Muscle of arm (tissue), 14 donors: ENCODE measurements at places on chromosomes 6 and 20.

GRCh38 chr20:50625986-50626677 lies 65.2 kb downstream of the RIPOR3 start:
- DNase-seq: peak; percentile 56

- peak; percentile 61 for DNase-seq
Measured at GRCh38 chr6:169386411-169387057, 132.9 kb upstream of the THBS2 start.

GRCh38 chr20:37577981-37578380 lies 50.3 kb upstream of the BLCAP start:
- no peak for DNase-seq

DNA sequence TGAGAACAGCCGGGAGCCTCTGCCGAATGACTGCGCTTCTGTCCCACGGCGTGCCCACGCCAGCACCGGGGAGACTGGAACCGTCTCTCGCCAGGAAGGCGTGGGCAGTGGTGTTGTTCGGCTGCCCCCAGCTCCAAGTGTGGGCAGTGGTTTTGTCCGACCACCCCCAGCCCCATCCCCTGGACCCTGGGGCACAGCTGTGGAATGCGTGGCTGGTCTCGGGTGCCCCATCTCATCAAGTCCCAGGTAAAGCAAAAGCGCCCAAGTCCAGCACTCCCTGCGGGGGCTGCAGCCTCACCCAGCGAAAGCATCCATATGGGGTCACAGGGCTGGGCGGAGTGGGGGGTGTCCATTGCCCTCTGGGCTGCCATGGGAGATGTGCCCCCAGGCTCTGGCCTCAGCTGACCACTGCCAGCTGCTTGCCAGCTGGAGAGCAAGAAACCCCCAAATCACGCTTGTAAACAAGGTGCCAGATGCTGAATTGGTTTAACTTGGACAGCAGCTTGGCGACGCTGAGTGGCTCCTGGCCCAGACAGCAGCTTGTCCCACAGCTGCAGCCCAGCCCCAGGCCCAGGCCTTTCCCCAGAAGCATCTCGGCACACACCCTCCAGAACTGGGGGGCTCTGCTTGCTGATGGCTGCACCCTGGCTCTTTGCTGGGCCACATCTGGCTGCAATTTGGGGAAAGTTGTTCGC lies 4.5 kb downstream of the CABLES2 start:
- DNase-seq: no peak

- no peak for DNase-seq
Measured at GRCh38 chr20:39036011-39036410, 73.9 kb downstream of the DHX35 start.

- DNase-seq: peak; percentile 75
Measured at GRCh38 chr20:48298851-48299484, 513.7 kb upstream of the SULF2 start.

- DNase-seq: no peak
Measured at GRCh38 chr20:31562241-31562640, 42.8 kb upstream of the ID1 start.

DNA sequence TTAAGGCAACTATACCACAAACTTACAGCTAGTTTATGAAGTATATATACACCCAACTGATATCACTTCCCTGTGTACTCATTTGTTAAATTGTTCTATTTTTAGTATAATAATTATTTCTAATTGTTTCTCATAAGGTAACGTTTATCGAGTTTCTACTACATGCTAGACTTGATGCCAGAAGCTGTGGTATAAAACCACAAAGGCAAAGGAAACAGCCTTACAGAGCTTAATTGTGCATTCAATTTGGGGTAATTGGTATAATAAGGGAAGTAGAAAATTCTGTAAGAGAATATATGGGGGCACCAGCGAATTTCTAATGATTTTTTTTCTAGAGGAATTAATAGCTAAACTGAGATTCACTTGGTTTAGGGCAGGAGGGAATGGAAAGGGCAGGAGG lies 183.9 kb downstream of the GRM1 start:
- DNase-seq: no peak

GRCh38 chr6:69926745-69927144 lies 60.4 kb downstream of the COL19A1 start:
- no peak for DNase-seq

GRCh38 chr6:18551228-18551627 lies 164.1 kb downstream of the RNF144B start:
- no peak for DNase-seq

DNA sequence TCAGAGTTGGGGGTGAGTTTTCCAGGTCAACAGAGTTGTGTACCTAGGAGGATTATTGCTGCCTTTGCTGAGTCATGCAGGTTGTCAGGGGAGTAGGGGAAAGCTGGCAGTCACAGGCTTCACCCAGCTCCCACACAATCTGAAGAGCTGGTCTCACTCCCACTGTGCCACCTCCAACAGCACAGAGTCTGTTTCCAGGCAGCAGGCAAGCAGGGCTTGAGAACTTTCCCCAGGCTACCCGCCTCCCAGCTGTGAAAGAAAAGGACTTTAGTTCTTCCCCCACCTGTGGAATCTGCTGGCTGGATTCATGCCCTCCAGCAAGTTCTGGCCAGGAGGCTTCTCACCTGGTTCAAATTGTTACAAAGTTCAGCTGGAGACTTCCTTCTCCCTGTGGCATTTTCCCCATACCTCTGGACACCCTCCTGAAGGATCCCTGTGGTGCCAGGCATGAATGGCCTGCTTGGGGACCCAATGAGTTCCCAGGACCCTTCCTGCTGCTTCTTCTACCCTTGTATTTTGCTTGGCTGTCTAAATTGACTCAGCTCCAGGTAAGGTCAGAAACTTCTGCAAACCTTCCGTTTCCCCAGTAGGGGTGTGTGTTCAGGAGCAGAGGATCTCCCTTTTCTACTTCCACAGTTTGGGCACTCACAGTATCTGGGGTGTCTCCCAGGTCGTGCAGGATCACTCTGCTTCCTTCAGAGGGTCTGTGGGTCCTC lies 378.1 kb upstream of the MAN1A1 start:
- no peak for DNase-seq

DNA sequence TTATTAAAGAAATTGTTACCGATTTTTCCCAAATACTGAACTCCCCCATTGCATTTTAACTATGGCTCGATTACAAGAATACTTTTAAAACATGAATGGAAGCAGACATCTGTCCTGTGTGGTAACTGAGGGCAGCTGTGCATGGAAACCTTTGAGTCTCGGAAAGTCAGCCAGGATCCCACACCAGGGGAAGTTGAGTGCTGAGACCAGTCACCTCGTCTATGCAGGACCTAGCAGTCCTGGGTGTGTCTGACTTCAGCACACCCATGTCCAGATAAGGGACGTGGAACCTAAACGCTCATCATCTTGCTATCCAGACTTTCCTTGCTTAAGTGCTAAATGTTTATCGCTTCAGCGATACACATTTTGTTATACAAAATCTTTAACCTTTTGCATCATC lies 6.1 kb downstream of the RIN2 start:
- DNase-seq: no peak

DNA sequence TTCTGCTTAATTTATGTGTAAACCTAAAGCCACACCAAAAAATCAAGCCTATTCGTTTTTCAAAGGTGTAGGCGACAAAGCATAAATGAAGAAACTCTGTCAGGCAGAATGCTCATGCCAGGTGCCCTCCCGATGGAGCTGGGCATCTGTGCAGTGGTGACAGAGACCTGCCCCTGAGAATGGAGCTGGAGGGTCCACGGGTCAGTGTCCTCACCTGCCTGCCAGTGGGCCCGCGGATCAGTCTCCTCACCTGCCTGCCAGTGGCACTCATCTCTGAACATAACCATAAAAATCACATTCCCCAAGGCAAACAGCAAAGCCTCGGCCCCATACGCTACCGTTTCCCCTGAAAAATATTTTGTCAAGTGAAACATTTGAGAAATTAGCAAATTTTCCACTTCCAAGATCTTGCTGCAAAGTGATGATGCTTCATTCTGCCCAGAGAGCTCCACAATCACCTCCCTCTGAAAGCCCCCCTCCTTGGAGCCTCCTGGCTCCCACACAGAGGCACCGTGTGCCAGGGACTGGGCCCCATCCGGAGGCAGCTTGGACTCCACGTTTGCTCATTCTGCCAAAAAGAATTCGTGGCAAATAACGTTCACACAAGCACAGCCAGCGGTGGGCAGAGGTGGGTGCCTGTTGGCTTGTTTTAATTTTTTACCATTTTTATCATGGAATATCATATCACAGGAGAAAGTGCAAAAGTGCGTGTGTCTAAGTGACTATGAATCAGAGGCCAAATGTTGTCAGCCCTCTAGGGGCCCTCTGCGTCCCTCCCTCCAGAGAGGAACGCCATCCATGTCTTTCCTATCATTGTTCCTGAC lies 88.8 kb downstream of the YTHDF1 start:
- DNase-seq: no peak

DNA sequence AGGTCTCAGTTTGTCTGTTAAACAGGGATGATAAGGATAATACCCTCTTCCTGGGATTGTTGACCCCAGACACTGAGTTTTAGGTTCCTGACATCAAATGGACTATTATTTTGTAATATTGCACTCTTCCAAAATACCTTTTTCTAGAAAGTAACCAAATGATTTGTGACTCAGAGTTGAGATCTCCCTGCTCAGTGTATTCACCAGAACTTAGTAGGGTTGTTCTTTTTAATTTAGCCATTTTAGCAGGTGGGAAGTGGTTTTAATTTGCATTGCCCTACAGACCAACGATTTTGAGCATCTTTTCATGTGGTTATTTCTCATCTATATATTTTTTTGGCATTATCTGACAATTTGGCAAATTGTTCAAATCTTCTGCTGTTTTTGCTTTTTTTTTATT lies 75.1 kb downstream of the TMEM242 start:
- no peak for DNase-seq

DNA sequence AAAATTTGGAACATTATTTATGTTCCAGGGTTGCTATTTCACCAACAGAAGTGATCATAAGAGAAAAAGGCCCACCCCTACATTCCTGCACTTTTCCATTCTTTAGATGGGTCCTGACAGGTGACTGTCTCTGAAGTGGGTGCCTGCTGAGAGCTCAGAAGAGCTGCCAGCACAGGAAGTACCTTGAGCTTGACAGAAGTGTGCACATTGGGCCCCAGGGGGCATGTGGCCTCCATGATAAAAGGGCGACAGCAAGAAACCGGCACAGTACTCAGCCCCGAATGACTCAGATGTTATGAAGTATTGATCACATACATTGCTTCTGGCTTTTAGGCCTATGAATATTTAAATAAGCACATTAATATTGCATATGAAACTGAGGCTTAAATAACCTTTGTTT lies 150.4 kb downstream of the PCSK2 start:
- DNase-seq: no peak
